GM12892 (cell line): ENCODE measurements at places on chromosomes 6 and 20.

DNA sequence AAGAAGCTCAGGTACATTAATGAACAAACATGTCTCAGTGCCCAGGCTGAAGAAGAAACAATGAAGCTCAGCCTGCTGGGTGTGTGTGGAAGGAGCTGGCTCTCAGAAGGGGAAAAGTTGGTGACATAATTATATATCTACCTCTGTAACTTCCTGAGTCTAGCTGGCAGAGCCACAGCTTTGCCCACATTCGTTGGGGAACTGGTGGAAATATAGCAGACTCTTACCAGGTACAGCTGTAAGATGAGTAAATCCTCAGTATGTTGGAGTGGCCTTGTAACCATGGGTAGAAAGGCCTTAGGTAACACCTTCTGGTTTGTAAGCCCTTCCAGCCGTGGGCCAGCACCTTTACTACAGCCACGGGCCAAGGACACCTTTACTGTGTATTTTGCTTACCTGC is 29.9 kb upstream of the PNRC1 start:
- no peak for DNase-seq

GRCh38 chr6:168500519-168500918 is 59.5 kb downstream of the SMOC2 start:
- no peak for DNase-seq

DNA sequence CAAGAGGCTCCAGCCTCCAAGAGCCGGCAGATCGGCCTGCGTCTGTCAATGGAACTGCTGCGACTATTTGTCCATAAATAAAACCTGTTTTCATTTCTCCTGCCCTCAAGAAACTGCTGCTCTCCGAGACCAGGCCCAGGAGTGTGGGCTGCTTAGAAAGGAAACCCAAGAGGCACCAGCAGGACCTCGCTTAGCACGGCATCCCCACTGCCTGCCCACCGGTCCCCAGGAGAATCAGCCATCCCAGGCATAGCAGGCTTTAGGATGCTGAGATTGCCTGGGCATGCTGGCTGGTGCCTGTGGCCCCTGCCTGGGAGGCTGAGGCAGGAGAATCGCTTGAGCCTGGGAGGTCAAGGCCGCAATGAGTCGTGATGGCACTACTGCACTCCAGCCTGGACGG is 17.6 kb downstream of the NTSR1 start:
- DNase-seq = no peak

DNA sequence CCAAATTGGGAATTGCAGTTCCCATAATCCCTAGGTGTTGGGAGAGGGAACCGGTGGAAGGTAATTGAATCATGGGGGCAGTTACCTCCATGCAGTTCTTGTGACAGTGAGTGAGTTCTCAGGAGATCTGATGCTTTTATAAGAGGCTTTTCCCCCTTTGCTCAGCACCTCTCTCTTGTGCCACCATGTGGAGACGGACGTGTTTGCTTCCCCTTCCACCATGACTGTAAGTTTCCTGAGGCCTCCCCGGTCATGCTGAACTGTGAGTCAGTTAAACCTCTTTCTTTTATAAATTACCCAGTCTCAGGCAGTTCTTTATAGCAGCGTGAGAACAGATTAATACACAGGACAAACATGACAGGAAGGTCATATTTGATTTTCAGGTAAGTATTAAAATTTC is 25.3 kb upstream of the HECA start:
- no peak for DNase-seq
